ENCODE measurements at places on chromosomes 3 and 15. TPM values are rescaled to one million over a fixed set of nuclear protein-coding genes. Genes with fewer than 3 reads are reported as not detected.

POLQ gene
- total RNA-seq: 15.3 TPM

CHRM5 gene
- total RNA-seq: not detected

- no peak for DNase-seq
Measured at GRCh38 chr3:194961149-194961548, 275.5 kb downstream of the FAM43A start.

TMEM87A gene
- 32.9 TPM for total RNA-seq
